SHP77 (cell line): ENCODE measurements at places on chromosomes 4 and X.

- DNase-seq: no peak
Measured at GRCh38 chr4:105181259-105181658, 34.6 kb downstream of the TET2 start.

- DNase-seq: no peak
Measured at GRCh38 chr4:38452009-38452408, 212.0 kb upstream of the KLF3 start.

GRCh38 chrX:44267861-44268260 is 75.6 kb downstream of the EFHC2 start:
- DNase-seq: no peak

DNA sequence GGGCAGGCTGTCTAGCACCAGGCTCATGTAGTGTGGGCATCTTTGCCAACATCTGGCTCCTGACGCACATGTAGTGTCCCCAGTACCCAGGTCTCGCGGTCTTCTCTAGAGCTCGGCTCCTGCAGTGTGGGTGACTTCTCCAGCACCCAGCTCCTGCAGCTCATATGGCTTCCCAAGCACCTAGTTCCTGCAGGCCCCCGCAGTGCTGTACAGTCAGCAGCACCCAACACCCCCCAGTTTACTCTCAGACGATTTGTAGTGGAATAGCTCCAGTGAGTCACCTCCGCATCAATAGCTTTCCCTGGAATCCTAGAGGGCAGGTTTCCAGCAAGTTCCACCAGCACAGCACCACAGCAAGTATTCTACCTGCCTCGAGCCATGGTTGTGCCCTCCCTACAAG is 30.9 kb downstream of the ZNF41 start:
- no peak for DNase-seq

DNA sequence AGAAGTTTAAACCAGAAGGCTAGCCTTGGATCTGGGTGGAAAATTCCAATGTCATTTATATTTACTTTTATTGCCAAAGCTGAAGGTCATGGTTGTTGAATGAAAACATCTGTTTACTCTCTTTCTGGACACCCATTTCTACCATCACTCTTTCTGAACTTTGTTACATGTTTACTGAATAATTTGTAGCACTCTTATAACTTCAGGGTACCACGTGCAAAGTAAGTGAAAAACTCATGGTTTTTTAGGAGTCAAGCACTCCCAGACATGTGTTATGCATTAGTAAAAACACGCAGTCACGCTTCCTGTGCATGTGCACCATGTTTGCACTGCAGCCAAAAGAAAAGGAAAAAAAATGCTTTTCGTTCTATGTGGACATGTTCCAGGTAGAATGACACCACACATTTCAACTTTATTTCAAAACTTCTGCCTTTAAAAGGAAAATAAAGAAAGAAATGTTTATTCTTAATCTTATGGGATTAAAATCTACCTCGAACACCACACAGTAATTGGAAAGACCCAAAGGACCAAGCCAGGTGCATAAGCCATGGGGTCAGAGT is 31.4 kb upstream of the ADH1C start:
- DNase-seq: no peak

GRCh38 chrX:129239371-129239770 is 283.9 kb downstream of the SMARCA1 start:
- no peak for DNase-seq

- no peak for DNase-seq
Measured at GRCh38 chr4:16897991-16898827, at the start of gene LDB2. LDB2 (minus strand) TSS chr4:16898645.

GRCh38 chrX:131843987-131844386 is 179.1 kb upstream of the STK26 start:
- DNase-seq: no peak

DNA sequence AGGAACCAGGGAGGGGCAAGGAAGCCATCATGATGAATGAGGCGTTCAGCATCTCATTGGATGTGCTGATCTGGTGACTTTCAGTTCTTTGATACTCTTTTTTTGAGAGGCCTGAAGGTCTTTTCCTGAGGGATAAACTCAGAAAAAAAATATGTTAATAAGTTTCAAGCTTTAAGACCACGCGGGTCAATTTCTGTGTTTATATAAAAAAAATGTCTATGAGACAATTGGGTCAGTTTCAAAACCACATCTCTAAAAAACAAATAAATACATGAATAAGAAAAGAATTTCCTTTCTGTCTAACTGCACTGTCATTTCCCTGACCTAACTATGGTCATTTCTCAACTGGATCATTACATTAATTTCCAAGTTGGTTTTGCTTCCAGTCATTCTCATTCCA is 62.6 kb downstream of the TRIML1 start:
- no peak for DNase-seq

- no peak for DNase-seq
Measured at GRCh38 chrX:134287346-134287745, 50.4 kb downstream of the CCDC160 start.

DNA sequence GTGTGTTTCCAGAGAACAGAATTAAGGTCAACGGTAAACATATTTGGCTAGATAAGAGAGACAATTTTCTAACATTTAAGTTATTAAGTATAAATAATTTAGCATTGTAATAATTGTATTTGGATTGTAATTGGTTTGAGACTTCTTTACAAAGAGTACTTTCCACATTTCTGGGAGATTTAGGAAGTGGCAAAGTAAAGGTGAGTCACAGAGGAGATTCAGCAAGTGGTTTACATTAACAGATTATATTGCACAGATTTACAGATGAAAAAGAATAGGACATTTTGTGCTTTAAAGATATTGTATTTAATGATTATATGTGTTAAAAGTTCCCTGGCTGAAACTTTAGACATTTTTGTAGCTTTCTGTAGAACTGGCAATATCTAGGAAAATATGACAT is 584.4 kb upstream of the AADAT start:
- no peak for DNase-seq

DNA sequence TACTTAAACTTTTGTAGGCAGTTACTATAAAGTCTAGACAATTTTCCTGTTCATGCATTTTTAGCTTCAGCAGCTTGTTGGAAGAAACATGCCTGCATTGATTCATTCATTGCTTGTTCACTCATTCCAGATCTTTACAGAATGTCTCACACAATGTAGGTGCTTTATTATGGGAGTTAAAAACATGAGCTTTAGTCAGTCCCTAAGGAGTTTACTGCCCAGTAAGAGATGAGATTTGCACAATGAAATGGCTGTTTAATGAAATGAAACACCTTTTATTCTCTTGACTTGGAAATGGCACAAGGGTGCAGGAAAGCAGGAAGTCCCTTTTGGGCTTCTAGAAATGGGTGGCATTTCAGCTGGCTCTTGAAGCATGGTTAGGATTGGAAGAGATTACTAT is 2.9 kb downstream of the NOCT start:
- no peak for DNase-seq

DNA sequence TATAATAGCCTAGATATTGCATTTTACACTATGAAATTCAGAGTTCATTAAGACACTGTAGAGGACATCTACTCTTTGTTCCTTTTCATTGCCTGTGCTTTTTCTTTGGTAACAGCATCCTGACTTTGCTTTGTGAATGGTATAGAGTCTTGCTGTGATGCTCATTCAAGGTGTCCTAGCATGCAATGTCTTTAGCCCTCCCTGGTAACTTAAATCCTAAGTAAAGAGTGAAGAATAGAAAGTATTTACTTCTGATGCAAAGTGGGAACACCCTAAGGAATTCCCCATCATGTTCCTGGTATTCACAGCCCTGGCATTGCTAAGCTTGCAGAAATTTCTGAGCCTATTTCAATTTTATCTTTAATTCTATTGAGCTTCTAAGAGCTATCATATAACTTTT is 400.1 kb downstream of the FAT4 start:
- no peak for DNase-seq

GRCh38 chr4:17328141-17328815 is 183.6 kb downstream of the QDPR start:
- DNase-seq: no peak

- no peak for DNase-seq
Measured at GRCh38 chrX:73940893-73941470, 363.0 kb upstream of the ZCCHC13 start.

DNA sequence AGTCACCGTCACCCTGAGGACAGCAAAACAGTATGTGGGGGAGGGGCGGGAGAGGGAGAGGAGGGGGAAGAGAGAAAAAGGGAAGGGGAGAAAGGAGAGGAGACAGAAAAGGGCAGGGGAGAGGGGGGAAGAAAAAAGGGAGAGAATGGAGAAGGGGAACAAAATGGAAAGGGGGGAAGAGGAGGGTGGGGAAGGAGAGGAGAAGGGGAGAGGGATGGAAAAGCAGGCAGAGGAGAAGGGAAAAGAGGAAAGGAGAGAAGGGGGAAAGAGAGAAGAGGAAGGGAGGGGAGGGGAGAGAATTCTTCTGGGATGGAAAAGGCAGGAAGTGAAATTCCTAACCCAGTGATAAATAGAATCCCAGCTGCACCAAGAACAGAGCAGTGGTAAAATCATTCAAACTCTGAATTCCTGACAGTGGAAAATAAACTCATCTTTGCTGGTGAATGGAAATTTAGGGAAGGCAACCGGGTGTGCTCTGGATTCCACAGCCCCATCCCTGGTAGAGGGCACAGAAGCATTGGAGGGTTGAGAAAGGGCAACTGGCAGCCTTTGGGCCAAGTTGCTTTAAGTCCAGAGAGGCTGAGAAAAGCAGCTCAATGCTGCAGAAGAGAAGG is 244.2 kb downstream of the BCOR start:
- DNase-seq: no peak

DNA sequence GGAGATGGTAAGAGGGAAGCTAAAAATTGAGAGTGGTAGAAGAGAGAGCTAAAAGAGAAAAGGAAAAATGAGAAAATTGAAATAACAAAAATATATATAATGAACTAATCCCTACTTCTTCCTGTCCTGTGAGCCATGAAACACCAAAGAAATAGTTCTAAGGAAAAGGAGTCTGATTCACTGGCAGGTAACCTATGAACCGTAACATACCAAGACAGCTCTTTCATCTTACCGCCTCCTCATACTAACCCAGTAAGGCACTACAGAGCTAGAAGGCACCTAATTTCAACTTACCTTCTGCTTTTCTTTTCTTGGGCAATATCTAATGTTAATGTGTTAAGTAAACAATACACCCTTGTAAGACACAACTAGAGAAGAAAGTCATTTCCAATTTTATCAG is 297.7 kb upstream of the DIAPH2 start:
- no peak for DNase-seq

DNA sequence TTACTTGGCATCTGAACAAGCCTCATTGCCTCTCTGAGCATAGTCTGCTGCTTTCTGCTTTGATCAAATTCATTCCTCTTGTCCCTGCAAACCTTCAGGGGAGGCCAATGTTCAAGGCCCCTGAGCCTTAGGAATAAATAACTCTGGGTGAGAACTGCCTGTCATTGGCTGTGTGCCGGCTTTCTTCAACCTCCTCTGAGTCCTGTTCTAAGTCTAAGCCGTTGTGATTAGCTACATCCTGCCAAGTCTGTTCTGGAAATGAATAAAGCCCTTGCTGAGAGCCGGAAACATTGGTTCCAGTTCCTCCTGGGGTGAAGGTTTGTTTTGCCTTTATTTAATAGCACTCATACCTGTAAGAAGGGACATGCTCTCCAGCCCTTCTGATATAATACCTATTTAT is 13.8 kb downstream of the RNF4 start:
- no peak for DNase-seq

DNA sequence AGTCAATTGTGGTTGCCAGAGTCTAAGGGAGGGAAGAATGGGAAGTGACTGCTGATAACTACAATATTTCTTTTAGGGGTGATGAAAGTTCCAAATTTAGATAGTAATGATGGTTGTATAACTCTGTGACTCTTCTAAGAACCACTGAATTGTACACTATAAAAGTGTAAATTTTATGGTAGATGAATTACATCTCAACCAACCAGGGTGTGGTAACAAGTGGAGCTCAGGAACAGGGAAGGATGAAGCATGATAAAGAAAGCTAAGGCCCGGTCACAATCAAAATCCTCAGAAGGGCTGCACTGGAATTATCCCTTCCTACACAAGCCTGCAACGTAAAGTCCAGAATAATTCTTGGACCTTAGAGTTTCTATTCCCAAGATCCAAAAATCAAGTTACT is 143.2 kb downstream of the PPARGC1A start:
- DNase-seq: no peak

GRCh38 chr4:99652596-99653436 is 4.8 kb downstream of the C4orf54 start:
- DNase-seq: no peak

DNA sequence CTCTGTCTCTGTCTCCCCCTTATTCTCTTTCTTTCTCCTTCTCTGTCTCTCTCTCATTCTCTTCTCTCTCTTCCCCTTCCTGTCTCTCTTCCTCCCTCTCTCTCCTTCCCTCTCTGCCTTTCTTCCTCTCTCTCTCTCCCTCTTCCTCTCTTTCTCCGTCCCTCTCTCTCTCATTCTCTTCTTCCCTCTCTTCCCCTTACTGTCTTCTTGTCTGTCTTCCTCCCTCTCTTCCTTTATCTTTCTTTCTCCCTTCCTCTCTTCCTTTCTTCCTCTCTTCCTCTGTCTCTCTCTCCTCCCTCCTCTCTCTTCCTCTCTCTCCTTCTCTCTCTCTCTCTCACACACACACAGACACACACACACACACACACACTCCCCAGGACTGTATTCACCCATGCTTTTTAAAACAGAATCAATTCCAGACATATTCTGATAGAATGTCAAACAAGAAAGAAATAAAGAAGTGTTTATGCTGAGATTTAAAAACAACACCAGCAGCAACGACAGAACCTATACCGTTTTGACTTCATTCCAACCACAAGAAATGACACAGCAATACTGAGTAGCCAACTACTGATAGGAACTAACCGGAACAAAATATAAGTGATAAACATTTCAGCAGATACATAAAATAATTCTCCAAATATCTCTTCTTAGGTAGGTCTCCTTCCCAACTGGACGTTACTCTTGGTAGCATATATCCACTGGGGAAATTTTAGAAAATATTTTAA is 296.7 kb downstream of the ASMT start:
- DNase-seq: no peak

DNA sequence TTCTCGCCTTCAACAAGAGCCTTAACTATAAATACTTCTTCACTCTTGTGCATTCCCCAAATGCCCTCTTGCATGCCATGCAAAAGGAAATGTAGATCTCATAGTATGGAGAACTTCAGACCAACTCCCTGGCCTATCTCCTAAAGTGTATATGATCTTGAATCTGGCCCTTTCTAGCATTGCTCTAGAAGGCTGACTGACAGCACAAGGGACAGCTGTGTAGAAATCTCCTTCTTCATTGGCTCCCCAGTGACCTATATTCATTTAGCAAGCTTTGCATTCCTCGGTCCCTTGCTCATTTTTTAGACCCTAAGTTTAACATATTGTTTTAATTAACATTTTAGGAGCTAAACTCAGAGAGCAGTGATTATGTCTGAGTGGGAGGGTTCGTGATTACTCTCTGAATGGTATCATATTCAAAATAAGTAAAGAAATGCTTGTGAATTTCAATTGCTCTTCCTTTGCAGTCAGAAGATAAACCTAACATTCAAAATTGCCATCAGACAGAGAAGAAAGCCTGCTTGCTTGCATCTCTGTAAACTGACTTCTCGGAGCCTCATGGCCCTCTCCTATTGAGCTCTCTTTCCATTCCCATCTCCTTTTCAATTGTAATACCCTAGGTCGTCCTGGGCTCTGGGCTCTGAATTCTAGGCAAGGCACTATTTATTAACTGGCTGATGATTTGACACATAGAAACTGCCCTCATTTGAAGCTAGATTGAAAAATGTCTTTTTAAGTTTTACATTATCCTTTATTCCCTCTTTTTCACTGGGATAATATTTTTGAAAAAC is 120.3 kb upstream of the PRKG2 start:
- no peak for DNase-seq
